ENCODE measurements at places on chromosomes 13 and 19. TPM values are rescaled to one million over a fixed set of nuclear protein-coding genes. Genes with fewer than 3 reads are reported as not detected.

The FAM32A gene
- total RNA-seq, result 33.7 TPM

DNA sequence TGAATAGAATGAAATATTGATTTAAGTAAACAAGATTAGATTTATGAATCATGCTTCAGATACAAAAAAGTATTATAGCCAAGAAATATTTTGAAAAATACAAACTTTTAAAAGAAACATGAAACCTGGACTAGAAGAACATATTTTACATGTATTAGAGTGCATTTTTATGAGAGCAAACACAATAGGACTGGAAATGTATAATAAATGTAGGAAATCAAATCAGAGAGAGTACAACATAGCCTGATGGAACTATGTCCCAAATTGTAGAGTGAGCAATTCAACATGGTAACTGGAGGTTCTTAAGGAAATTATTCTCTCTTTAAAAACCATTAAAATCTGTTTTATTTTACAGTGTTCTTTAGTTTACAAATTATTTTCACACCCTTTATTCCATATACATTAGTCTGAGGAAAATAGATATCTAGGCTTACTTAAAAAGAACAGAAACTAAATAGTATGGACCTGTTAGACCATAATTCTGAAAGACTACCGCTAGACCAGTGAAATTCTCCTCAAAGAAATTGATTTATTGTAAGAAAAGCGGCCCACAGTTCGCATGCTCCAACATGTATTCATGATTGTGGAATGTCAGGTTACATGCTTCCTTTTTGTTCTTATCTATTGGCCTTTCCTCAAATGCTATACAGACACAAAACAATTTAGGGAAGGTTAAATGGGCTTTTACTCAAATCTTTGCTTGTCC lies 1526.5 kb upstream of the SLC10A2 start:
- H3K27me3 ChIP-seq, result no peaks in the 10 kb centered on the region
- no peaks in the 10 kb centered on the region for H3K4me1 ChIP-seq
- H3K36me3 ChIP-seq, result no peaks in the 10 kb centered on the region
- DNase-seq, result no peak
- no peak overlapping the region for H3K27ac ChIP-seq

DNA sequence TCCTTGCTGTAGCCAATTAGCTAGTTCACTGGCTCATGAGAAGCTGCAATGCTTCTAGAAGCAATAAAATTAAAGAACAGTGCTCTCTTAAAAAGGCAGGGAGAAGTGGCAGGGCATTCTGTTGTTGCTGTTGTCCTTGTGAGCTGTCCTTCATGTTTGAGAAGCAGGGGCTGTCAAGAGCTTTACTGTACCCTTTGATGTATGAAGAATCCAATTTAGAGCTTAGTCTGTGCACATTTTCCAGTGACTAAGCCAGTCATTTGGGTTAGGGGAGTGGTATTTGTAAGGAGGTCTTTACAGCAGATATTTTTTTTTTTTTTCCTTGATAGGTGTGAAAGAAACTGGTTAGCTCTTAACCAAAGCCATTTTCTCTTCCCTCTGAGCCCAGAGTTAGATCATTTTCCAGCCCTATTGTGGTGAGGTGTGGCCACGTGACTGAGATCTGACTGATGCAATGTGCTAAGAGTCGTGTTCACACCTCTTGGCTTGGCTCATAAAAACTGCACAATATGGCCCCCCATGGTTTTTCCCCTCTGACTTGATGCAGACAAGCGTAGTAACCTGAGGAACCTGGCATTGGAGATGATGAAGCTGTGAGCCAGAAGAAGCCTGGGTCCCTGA lies 309.6 kb upstream of the TMTC4 start:
- no peak overlapping the region for H3K4me3 ChIP-seq
- H3K4me1 ChIP-seq, result no peaks in the 10 kb centered on the region

DNA sequence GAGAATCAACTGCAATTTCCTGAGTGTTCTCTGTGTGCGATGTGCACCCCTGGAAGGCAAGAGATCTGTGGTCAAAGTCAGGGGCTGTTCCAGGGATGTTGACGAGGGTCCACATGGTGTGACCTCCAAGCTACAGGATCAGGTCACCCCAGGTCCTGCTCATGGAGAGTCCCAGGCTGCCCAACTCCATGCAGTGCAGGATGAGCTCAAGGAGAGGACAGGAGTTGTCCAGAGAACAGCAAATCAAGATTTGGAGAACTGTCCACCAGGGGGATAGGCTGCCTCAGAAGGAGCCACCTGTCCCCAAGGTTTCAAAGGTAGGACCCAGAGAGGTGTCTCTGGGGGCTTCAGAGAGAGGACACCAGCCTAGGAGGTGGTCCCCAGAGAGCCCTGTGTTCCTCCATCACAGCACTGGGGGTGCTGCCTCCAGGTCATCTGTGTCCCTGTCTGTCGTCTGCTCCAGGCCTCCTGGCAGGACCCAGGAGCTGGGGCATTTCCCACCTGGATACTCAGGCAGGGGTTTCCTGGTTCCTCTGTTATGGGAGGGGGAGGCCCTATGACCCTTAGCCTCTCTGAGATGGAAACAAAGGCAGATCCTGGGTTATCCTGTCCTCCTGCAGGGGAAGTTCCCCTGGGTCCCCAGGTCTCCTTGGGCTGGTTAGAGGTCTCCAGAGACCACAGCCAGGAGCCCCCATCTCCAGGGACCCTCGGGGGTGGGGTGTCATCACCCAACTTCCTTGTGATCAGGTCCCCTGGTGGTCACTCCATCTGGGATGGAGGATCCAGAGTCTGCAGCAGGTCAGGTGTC lies 2.1 kb upstream of the CEACAM7 start:
- H3K4me3 ChIP-seq, result no peak overlapping the region
- H3K27ac ChIP-seq, result no peak overlapping the region
- DNase-seq, result no peak

GRCh38 chr13:27280841-27281240 lies 10.2 kb downstream of the RASL11A start:
- peaks cover 5% of the 10 kb centered on the region for H3K4me1 ChIP-seq
- no peaks in the 10 kb centered on the region for H3K36me3 ChIP-seq
- H3K27ac ChIP-seq, result no peak overlapping the region
